CD8-positive, alpha-beta T cell (primary cell): ENCODE measurements at places on chromosomes 1 and 21.

DNA sequence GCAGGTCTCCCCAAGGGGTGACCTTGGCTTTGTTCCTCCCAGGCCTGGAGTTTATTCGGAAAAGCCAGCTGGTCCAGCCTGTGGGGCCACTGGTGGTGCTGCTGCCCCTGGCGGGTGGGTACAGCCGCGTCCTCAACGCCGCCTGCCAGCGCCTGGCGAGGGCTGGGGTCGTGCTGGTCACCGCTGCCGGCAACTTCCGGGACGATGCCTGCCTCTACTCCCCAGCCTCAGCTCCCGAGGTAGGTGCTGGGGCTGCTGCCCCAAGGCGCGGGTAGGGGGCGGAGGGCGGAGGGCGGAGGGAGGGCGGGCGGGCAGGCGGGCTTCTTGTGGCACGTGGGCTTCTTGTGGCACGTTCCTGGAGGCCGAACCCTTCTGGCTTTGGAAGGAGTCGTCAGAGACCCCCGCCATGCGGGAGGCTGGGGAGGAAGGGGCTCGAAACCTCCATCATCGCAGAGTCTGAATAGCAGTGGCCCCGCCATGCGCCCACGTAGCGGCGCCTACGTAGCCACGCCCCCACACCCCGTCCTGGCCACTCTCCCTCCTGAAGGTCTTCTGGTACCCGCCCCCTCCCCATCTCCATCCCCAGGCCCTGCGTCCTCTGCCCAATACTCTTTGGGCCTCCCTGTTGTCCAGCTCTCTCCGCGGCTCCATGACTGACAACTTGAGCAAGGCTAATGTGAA is 16.7 kb downstream of the PCSK9 start:
- no peak for DNase-seq

GRCh38 chr1:183228347-183229220 is 42.5 kb downstream of the LAMC2 start:
- no peak for DNase-seq

DNA sequence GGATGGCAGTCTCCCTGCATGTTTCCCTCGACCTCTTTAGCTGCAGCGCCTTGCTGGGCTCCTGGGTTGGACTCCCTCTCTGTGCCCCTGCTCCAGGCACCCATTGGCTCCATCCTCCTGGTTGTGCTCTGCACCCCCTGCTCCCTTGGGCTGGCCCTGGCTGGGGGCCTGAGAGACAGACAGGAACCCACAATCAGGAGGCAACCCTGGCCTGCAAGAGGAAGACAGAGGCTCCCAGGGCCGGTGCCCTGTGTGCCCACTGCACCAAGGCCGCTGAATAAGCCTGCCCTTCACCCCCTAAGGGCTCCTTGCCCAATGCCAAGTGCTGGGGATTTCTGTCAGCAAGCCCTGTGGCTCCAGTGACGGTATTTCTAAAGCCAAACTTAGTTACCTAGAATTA is 31.5 kb upstream of the LHX4 start:
- no peak for DNase-seq

DNA sequence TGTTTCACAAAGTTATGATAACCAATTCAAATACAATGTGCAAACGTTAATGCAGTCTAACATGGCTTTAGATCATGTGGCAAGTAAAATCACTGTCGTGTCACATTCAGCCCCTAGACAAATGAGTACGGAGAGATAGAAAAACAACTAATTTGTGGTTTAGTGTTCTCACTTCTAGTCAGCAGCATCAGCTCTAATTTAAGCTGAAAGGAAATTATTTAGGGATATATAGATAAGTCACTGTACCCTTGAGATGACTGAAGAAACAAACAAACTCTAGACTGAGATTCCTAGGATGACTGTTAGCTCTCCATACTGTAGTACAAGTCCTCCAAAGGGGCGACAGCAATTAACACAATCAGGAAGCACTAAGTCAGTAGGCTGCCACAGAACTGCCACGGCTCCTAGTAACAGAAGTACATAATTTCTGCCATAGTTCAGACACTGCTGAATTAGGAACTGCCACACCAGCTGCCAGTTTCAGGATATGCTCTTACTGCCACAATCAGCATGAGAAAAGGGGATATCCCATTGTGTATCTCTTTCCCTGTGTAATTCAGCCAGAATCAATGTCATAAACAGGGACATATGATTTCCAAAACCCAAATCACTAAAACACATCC is 150.4 kb upstream of the NEGR1 start:
- no peak for DNase-seq

DNA sequence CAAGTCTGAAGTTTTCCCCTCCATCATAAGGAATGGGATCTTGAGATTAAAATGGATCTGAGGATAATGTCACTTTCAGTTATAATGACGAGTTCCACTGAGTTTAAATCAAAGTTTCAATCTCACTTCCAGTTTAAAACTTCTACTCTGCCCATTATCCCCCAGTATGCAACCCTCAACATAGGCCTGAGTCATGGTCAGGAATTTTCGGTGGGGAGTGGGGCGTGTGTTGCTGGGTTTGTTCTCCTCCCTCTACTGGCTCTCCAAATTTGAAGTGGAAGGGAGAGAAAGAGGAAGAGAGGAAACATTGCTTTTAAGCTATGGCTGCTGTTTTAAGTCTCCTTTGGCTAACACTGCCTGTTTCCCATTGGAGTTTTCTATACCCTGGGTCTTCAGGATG is 152.9 kb downstream of the TM2D1 start:
- DNase-seq: no peak

- DNase-seq: no peak
These were observed 184.4 kb downstream of the NFIA start for GRCh38 chr1:61266738-61267137.

DNA sequence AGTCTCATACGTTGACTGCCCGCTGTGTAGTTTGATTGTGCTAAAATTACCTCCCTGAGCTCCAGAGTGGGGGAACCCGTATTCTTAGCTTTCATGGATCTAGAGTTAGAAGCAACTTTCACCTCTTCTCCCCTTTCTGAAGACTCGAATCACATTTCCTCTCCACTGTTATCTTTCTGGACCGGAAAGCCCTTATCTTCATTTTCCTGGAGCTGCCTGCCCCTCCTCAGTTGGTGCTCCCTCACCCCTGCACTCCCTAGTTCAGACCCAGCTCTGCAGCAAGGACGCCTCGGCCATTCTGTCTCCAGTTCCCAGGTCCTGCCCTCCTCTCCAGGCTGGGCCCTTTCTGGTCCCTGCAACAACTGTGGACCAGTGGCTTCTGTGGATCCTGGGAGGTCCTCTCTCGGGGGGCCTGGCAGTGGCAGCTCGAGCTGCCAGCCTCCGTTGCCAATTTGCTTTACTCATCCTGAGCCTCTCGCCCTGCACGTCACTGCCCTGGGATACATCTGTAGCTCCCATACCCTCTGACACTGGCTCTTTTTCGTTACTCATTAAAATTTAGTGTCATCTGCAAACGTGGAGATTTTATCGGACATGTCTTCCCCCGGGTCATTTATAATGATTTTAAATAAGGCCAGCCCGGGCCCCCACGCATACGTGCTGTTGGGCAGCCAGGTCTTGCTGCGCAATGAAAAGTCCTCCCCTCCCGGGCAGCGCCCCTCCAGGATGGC is 141.5 kb upstream of the VAMP3 start:
- no peak for DNase-seq

GRCh38 chr1:221418346-221418745 is 323.5 kb downstream of the DUSP10 start:
- no peak for DNase-seq

DNA sequence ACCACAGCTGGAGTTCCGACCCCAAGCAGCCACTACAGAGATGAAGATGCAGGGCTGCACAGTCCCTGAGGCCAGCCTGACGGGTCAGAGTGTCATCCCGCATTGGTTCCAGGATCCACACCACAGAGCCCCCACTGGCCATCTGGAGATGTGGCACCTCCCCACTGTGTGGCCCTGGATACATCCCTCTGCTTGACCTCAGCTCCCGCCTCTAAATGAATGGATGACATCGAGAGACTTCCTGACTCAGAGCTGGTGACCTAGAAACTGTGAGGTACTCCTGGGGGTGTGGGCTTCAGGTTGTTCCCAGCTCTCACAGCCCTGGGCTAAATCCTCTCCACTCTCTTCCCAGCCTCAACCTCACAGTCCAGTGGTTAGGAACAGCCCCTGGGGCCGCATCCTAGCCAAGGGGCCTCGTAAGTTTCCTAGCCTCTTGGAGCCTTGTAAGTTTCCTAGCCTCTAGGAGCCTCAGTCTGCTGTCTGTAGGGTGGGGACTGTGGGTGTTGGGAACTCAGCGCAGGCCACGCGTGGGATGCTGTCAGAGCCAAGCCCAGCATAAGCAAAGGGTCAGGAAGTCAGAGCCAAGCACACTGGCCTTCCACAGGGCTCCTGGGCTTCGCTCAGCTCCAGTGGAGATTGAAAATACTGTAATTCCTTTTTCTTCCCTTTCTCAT is 87.5 kb upstream of the RUNX3 start:
- DNase-seq: no peak

- DNase-seq: no peak
These were observed 12.0 kb upstream of the CTSS start for GRCh38 chr1:150777544-150777943.

DNA sequence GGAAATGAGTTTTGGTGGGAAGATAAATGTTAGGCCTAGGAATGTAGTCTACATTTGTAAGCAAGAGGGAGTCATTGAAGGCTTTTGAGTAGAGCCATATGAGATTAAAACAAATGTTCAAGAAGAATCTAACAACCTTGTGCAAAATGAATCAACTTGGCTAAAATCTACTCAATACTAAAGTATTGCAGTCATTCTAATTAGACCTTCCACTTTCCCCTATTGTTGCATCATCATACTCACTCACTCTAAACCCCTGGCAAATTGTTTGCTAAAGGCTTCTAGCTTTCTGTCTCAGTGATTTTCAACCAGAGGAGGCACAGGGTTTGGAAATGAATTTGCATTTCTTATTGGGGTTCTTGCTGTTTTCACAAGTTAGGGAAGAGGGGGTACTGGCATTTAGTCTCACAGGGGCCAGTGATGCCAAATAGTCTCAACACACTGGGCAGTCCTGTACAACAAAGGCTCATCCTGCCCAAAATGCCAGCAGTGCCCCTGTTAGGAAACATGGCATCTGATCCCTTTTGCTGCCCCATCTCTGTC is 85.3 kb downstream of the SEC16B start:
- DNase-seq: no peak

GRCh38 chr1:108880850-108881249 is 4.1 kb downstream of the GPSM2 start:
- DNase-seq: no peak

GRCh38 chr1:201850053-201850397 is 21.1 kb downstream of the IPO9 start:
- no peak for DNase-seq

- no peak for DNase-seq
These were observed 18.6 kb downstream of the NTPCR start for GRCh38 chr1:232968965-232969364.

- DNase-seq: no peak
These were observed 14.3 kb downstream of the XCL2 start for GRCh38 chr1:168529518-168529917.

DNA sequence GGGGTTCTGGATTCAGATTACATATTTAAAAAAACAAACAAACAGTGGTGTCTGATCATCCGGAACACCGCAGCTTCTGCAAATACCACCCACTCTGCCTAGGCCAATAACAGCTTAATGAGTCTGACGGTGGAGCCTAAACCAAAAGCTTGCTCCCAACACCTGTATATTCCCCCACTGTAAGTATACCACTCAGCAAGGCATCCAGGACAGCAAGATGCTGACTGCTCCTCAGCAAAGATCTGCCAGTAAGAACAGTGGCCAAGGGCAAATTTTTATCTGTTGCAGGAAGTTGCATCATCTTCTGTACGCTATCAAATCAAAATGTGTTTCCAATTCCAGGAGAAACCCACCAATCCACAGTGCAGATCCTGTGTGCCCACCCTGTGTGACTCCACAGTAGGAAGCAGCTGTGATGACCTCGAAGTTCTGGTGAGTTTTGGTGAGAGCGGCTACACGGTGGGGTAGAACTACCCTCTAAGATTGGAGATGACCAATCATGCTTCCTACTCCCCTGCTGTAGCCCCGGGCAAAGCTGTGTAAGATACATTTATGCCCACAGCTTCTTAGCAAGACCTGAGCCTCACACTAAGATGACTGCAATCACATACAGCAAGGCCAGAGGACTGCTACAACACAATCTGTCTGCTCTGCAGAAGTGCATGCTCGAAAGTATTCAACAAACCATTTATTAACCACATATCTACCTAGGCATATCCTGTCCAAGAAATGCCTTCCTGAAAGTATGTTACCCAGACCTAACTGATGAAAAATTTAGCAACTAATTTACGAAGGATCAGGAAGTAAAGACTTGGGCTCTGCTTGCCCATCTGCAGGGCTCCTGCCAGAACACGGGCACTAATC is 30.5 kb downstream of the SIPA1L2 start:
- DNase-seq: no peak

GRCh38 chr1:66570196-66570595 is 36.2 kb downstream of the SGIP1 start:
- no peak for DNase-seq

DNA sequence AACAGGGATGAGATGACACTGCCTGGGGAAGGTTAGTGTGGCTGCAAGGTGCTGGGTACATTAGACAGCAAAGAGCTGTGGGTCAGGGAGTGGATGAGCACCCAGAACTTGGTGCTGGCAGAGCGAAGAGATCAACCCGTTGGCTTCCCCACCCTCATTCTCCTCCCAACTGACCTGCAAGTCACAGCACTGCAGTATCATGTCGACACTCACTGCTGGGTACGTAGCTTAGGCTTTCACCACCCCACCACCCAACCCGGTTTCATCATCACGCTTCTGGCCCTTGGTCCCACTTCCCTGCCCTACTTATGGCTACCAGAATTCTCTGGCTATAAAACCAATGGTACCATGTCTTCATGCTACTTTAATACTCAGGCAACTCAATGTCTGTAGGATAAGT is 73.6 kb upstream of the LYST start:
- no peak for DNase-seq

GRCh38 chr1:187744665-187745064 is 915.9 kb downstream of the PLA2G4A start:
- no peak for DNase-seq

GRCh38 chr21:15192243-15192642 is 127.4 kb upstream of the NRIP1 start:
- no peak for DNase-seq

DNA sequence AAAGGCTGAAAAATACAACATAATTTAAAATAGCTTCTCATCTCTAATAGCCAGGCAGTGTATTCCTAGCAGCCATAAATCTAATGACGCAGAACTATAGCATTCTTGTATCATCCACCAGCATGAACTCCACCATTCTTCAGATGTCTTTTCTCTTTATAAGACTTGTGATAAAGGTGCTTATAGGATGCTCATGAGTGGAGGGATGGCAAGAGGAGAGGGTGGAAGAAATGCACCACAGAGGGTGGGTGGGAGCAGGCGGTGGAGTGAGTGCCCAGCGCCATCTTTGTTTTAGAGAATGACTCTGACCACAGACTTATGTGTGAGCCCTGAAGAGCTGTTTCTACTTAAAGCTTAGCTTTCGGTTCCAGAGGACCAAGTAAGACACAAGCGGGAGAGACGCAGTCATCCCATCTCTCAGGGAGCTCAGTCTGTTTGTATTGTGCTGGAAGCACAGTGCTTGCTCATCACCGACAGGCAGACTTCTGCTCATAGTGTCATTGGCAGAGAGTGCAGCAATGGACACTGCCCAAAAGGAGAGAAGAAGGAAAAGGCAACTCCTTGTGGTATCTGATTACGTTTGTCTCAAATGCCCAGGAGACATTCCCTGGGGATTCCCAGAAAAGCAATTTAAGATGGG is 65.6 kb downstream of the KCNJ15 start:
- DNase-seq: no peak
